ENCODE measurements at places on chromosomes 16 and 17.

DNA sequence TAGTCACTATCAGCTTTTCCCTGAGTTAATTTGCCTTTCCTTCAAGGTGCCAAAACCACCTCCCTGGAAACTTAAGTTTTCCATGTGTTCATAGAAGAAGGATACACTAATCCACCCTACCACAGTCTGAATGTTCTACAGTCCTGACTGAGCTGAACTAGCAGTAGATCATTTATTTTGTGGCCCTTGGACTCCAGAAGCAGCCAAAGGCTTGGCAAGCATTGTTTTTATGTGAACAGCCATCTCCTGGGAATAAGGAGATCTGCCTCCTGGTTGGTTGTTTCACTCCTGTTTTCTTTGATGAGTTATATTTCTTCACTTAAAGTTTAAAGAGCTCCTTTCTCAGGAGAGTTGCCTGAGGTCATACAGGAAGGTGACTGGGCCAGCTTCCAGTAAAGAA is 634.6 kb upstream of the SOX9 start:
- no peak for DNase-seq

DNA sequence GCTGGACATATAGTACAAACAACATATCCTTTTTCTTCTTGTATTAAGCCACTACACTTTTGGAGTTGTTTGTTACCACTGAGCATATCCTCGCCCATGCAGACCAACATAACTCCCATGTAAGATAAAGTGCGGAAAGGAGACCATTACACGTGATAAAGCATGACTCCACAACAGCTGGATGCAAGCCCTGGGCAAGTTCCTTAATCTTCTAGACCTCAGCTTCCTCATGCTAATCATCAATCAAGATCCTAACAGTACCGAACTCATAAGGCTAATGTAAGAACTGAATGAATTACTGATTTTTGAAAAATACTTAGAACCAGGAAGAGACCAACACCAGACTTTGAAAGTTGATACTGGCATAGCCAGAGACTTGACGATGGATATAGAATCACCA is 47.0 kb upstream of the GSG1L start:
- no peak for DNase-seq

DNA sequence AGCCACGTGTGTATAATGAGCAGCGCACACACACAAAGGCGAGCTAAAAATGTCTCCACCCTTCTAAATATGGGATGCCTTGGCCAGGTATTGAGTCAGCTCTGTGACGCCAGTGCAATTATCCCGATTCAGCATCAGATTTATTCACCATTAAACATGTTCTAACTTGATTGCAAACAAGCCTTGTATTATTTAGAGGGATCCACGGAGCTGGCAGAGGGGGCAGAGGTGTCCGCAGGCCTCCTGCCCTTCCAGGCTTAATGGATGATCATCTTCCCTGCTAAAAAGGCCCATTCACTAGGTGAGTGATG is 591.7 kb downstream of the MAF start:
- no peak for DNase-seq

DNA sequence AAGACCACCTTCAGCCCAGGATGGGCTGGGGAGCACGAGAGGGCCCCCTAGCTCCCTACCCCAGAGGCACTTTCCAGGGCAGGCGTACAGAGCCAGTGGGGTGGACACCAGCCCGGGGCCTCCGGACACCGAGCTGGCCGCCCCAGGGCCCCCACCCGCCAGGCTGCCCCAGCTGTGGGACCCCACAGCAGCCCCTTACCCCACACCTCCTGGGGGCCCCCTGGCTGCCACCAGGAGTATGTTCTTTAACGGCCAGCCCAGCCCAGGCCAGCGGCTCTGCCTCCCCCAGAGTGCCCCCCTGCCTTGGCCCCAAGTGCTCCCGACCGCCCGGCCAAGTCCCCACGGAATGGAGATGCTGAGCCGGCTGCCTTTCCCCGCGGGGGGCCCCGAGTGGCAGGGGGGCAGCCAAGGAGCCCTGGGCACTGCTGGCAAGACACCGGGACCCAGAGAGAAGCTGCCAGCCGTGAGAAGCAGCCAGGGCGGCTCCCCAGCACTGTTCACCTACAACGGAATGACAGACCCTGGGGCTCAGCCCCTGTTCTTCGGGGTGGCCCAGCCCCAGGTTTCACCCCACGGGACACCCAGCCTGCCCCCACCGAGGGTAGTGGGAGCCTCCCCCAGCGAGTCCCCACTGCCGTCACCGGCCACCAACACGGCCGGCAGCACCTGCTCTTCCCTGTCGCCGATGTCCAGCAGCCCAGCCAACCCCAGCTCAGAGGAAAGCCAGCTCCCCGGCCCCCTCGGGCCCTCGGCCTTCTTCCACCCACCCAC is 24.3 kb upstream of the ZFPM1 start:
- DNase-seq, result no peak

DNA sequence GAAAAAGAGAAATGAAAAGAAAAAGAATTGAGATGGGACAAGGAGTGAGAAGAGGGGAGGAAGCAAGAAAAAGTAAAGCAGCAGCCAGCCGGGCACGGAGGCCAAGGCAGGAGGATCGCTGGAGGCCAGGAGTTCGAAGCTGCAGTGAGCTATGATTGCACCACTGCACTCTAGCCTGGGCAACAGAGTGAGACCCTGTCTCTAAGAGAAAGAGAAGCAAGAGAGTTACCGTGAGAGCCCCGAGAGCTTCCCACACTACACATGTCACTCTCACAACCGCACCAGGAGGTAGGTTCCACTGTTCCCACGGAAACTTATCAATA is 18.8 kb upstream of the LITAF start:
- no peak for DNase-seq
